ENCODE measurements at places on chromosomes 5 and 9. TPM values are rescaled to one million over a fixed set of nuclear protein-coding genes. Genes with fewer than 3 reads are reported as not detected.

DNA sequence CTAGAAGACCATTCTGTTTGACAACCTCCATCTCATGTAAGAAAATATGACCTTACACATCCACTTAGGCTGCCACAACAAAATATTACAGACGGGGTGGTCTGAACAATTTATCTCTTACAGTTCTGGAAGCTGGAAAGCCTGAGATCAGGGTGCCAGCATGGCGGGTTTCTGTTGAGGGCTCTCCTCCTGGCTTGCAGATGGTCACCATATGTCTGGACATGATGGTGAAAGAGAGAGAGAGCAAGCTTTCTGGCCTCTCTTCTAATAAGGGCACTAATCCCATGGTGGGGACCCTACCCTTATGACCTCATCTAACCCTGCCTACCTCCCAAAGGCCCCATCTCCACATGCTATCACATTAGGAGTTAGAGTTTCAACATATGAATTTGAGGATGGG, 66.0 kb downstream of the AMBP start:
- no peak for DNase-seq

The BTNL8 gene
- polyA plus RNA-seq = 0.56 TPM

GRCh38 chr5:96329886-96330529, 103.0 kb downstream of the PCSK1 start:
- no peak for DNase-seq

The RNF183 gene
- polyA plus RNA-seq = 7.0 TPM

DNA sequence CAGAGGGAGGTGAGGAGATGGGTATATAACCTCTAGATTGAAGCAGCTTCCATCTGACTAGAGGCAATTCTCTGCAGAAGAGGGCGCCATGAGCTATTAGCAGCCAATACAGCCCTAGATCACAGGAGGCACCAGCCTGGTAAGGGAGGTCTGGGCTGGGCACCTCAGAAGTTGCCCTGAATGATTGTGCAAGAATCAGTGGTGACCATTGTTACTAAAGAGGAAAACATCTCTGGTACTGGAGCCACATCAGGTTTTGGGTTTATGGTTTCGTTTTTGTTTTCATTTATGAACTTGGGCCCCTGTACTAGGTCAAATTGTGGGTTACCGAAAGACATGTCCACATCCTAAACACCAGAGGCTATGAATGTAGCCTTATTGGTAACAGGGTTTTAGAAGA, 342.0 kb downstream of the MLLT3 start:
- no peak for DNase-seq

- DNase-seq = no peak
Observed at GRCh38 chr9:114256827-114257328, 66.0 kb upstream of the ORM1 start.

The SLC1A3 gene
- 2.0 TPM for polyA plus RNA-seq

DNA sequence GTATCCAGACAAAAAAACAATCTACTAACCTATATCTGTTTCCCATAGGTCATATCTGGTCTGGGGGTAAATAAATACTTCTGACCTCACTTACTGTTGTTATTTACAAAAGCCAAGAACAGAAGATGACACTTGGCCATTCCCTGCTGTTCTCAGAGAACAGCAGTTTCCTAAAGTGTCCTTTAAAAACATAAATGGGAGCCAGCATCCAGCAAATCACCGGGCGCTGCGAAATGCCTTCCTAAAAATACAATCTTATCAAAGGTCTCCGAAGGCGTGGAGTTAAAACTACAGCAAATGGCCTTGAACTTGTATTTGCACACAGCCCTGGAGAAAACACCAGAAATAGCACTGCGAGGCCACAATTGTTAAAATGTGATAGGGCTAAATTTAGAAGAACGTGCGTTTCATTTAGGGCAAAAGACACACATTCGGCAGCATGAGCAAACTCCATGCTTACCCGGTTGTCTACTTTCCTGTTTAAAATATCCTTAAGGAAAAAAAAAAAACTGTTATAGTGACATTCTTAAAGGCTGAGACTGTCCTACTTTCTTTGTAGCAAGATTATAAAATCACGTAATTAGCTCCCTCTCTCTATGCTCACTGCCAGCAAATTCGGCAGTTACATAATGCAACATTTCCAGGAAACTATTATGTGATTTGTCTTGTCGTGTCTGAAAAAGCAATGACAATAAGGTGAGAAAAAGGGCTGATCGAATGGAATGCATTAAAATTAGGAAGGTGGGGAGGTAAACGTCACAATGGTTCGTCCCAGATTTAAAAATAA, 1.5 kb downstream of the NFIL3 start:
- peak; percentile 27 for DNase-seq

DNA sequence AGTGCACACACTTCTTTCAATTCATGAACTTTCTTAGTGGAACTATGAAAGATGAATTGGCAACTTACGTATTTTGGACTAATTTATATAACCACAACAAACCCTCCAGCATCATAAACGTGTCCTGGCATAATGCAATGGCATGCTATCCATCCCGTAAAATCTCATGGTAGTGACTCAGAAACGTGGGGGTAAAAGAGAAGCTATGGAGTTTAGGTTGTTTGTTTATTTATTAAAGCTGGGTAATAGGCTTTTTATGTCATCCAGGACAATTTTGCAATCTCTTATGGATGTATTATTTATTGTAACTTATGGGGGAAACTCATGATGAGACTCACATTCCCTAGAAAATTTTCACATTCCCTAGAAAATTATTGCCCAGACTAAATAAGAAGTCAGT, 106.3 kb downstream of the GDA start:
- no peak for DNase-seq

The WWC1 gene
- 75.6 TPM for polyA plus RNA-seq

DNA sequence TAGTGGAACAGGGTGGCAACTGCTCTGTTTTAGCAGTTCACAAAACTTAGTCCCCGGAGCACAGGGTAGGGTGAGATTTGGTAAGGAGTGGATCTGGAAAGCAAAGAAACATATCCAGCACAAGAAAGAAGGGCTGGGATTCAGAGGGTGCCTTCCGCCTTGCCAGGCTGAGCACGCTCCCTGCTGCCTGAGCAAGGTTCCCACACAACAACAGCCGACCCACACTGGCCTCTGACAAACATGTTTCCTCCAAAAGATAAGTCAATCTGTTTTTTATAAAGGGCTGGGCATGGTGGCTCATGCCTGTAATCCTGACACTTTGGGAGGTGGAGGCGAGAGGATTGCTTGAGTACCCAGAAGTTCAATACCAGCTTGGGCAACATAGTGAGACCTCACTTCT, 45.8 kb downstream of the RAB3C start:
- no peak for DNase-seq

- no peak for DNase-seq
Observed at GRCh38 chr9:136220017-136220729, 15.2 kb upstream of the LHX3 start.

The WHRN gene
- polyA plus RNA-seq = 15.1 TPM

The FOXD4L4 gene
- polyA plus RNA-seq = 0.21 TPM

DNA sequence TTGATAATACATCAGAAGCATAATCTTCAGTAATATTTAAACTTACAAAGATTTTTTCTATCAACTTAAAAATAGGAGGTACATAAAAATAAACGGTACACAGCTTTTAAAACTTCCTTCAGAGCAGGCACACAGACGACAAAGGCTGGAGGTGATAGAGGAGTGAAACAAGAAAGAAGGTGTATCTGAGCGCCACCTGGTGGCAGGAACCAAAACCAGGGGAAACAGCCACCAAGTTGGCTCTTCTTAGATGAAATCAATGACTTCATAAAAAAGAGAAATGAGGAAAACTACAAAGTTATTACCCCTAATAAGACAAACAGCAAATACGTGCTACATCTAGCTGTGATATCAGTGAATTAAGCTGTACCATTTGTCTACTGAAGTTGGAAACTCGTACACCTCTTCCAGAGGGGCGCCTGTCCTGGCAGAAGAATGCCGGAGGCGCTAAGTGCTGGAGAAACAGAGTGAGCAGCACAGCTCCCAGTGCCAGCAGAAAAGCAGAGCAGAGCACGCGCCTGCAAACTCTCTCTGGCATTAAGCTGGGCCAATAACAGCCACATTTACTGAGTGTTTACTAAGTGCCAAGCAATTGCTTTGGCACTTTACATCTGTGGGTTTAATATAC, 85.9 kb downstream of the SETX start:
- peak; percentile 60 for DNase-seq

DNA sequence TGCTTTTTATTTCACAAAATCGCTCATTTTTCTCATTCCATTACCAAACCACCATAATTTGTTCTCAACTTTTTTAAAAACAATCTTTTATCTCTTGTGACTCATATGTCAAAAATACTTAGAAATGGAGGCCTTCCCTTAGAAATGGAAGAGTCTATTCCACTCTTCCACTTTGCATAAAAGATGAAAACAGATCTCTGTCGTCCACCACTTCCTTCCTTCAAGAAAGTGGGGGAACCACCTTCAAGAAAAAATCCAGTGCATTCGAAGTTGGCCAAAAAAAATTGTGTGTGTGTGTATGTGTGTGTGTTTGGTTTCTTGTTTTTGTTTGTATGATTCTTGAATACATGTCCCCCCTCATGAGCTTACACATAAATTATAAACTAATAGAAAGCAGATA, 628.8 kb upstream of the DMAC1 start:
- no peak for DNase-seq

The SMIM33 gene
- polyA plus RNA-seq = not detected
